ENCODE measurements at places on chromosomes 4 and X.
A peak's percentile ranks its signal among the peaks of the same experiment; 100 is the strongest.

DNA sequence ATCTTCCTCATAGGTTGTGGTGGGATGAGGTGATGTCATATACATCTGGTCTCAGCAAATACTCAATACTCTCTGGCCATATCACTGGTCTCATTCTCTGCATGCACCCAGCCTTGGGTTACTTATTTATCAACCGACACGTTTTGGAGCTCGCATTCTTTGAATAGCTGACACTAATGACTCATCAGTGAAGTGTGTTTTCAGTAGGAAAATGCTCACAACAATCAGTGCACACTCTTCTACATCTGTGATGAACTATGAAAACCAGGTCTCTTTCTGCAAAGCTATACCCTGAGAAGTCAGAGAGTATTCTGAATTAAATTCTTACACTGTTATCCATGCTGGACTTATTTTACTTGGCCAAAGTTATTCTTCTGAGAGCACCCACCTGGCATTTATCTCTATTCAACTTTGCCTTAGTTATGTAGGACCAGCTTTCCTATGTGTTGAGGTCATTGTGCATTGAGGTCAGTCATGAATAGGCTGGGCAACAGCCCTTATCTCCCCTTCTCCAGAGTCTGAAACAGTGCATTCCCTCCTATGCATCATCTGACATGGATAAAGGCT is 58.7 kb upstream of the DHX15 start:
- no peak for DNase-seq

DNA sequence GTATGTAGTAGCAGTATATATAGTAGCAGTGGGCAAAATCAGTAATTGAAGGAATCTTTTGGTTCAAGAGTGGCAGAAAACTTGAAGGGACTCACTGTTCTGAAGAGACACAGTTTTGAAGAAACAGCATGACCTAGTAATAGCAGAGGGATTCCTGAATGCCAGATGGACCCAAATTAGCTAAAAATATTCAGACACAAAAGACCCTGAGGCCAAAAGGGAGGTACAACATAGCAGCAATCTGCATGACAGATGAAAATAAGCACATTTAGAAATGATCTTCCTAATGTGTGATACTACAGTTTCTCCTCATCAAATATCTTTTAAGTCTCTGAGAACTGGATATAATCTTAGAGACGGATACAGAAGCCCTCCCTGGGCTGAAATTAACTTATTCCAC is 536.6 kb downstream of the PPARGC1A start:
- no peak for DNase-seq

DNA sequence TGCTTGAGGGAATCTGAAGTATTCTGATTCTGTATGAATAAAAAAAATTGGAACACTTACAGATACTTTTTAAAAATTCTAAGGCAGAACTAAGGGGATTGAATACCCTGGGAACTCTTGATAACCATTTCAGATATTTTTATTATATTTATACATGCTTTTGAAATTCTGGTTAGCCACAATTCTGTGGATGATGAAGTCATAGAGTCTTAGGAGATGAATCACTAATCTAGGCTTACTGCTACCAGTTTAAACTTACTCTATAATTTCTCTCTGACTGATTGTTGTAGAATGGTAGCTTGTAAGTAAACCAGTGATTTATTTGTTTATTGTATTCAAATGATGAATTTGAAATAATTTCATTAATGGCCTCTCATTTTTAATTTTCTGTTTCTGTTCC is 11.4 kb upstream of the SLAIN2 start:
- DNase-seq, result no peak

- no peak for DNase-seq
These were observed 30.1 kb downstream of the P2RY8 start for GRCh38 chrX:1506916-1507315.

GRCh38 chr4:133270021-133270570 is 121.0 kb downstream of the PCDH10 start:
- DNase-seq, result no peak

GRCh38 chr4:128386761-128387599 is 99.4 kb upstream of the PGRMC2 start:
- no peak for DNase-seq

DNA sequence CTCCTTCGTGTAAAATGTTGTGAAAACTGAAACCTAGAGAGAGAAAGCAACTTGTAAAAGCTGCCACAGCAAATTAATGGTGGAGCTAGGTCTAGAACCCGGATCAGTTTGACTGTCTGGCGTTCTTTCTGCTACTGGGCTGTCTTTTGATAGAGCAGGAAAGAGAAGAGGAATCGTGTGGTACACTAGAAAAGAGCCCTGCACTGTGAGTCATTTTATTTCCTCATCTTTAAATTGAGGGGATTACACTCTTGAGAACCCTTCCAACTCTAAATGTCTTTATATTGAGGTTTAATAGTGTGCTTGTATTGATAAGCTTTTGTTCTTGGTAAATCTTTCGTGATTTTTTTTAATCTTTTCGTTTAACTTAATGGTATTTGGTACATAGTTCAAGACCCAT is 4.3 kb downstream of the WDR44 start:
- no peak for DNase-seq

DNA sequence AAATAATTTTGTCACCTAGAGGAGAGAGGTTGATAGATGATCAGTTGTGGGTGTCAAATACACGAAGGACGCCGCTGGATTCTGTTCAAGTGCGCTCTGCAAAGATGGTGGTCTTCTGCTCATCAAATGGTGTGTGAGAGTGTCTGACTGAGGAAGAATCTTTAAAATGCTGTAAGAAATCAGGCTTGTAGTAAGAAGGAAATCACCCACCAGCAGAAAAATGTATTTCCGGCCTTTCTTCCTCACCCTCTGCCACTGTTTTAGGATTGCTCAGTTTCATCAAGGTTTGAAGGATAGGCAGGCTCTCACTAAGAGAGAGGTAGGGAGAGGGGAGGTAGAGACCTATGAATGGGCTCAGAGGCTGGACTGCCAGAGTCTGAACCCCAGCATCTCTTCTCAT is 28.7 kb downstream of the RHOH start:
- peak; percentile 45 for DNase-seq

DNA sequence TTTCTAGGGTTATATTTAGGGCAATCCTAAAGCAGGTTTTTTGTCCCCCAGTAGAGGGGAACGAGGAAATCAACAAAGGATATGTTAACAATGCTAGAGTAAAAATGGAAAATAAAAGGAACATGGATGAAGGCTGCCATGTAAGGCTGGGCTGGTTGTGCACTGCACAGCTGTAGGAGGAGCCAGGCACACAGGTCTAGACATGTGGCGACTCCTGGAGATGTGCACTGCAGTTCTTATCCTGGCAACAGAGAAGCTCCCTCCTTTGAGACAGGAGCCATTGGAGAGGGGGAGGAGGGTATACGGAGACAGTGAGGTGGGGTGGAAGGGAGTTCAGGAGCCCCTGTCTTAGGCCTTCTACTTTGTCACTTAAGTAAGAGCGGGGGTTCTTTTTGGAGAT is 65.9 kb downstream of the NAT8L start:
- DNase-seq, result no peak

- DNase-seq, result no peak
These were observed 32.2 kb upstream of the MAGEA10 start for GRCh38 chrX:152170621-152171020.

- peak; percentile 47 for DNase-seq
These were observed 169.9 kb upstream of the RBPJ start for GRCh38 chr4:26150948-26151347.

- DNase-seq, result no peak
These were observed 64.5 kb upstream of the H2AZ1 start for GRCh38 chr4:100014616-100015015.

- DNase-seq, result no peak
These were observed 47.5 kb downstream of the CENPE start for GRCh38 chr4:103150677-103151076.

DNA sequence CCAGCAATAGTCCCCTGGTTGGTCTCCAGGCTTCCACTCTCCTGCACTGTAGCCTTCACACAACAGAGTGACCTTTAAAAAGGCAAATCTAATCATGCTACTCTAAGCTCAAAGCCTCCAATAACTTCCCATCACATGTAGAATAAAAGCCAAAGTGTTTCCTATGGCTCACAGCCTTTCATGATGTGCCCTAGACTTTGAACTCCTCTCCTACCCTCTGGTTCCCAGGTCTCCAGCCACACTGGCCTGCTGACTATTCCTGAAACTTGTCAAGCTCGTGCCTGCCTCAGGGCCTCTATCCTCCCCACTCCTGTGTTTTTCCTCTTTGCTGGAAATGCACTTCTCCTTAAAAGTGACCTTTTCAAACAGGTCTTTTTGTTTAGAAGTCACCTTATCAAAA is 3.1 kb downstream of the MANBA start:
- DNase-seq, result no peak

DNA sequence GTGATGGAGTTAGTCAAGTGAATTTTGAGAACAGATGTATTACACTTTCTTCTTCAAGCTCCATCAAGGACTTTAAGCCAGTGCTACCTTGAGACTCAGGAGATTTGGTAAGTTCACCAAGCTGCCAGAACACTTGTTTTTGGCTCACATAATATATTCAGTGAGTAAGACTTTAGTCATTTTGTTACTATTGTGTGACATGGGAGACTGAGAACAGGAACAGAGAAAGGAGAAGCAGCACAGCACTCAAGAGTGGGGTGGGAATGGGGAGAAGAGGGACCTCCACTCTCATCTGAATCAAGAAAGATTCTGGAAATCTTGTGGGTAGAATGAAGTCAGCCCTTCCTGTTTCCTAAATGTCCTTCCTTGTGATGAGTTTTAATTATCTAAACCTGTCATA is 87.3 kb upstream of the TET2 start:
- DNase-seq, result peak; percentile 55

- DNase-seq, result no peak
These were observed 74.4 kb downstream of the TMA16 start for GRCh38 chr4:163568843-163569242.

GRCh38 chr4:181685461-181685860 is 557.7 kb upstream of the TENM3 start:
- DNase-seq, result no peak

- DNase-seq, result no peak
These were observed 85.1 kb upstream of the ADAD1 start for GRCh38 chr4:122293374-122294365.

DNA sequence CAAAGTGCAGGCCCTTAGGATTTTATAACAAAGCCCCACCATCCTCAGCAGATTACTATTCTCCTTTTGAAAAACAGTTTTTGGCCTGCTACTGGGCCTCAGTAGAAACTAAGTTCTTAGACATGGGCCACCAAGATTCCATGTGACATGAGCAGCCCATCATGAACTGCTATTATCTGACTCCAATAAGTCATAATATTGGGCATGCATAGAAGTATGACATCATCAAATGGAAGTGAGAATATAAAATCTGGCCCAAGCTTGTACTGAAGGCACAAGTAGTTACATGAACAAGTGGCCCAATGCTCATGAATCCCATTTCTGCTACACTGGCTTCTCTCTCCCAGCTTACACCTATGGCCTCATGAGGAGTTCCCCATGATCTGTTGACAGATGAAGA is 404.8 kb downstream of the EPHA5 start:
- DNase-seq, result no peak

GRCh38 chr4:21514022-21514694 is 434.4 kb downstream of the KCNIP4 start:
- no peak for DNase-seq

- DNase-seq, result no peak
These were observed 155.6 kb upstream of the PACRGL start for GRCh38 chr4:20544645-20545044.

- no peak for DNase-seq
These were observed 132.8 kb upstream of the FUNDC1 start for GRCh38 chrX:44675362-44676024.

DNA sequence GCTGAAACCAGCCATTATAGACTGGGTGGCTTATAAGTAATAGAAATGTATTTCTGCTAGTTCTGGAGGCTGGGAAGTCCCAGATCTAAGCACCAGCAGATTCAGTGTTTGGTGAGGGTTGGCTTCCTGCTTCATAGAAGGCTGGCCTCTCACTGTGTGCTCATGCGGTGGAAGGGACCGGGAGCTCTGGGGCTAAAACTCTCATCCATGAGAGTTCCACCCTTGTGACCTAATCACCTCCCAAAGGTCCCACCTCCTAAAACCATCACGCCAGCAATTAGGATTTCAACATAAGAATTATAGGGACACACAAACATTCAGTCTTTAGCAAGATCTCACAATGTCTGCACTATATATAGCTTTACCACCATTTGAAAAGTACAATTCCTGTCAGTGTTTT is 215.2 kb downstream of the CBR4 start:
- no peak for DNase-seq

DNA sequence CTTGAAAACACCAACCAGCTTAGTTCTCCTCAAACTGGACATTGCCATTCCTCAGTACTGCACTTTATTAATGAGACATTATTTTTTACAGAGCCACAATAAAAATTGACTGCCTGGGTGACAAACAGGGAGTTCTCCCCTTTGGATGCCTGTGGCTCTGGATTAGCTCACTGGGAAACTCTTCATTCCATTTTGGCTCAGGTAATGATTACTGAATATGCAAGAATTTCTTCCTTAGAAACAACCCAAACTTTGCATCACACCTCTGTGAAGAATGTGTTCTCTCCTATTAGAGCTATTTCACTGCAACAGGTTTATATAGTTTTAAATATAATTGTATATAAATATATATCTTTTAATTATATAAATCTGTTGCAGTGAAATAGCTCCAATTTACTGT is 2065.8 kb downstream of the ARAP2 start:
- no peak for DNase-seq

GRCh38 chrX:39802354-39802753 is 295.4 kb downstream of the BCOR start:
- DNase-seq, result no peak

GRCh38 chrX:39869846-39870601 is 227.7 kb downstream of the BCOR start:
- peak; percentile 71 for DNase-seq

DNA sequence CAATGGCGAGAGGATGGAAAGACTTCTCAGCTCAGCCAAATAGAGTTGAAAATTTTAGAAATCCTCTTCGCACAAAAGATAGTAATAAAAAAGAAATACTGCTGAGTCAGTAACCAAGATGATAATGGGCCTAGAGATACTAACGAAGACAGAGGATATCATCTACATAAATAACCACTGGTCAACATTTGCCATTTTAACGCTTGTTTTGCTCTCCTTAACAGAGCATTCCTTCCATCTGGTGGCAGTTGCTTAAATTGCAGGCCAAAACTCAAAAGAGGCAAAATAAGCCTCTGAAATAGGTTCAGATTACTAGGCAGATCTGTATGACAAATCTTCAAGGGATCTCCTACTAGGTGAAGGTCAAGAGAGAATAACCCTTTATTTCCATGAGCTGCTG is 51.7 kb upstream of the MCF2 start:
- no peak for DNase-seq

- DNase-seq, result no peak
These were observed 673.2 kb upstream of the FRG1 start for GRCh38 chr4:189267312-189267965.

GRCh38 chr4:84683064-84683850 is 100.3 kb downstream of the CDS1 start:
- DNase-seq, result no peak

Data from CD4-positive, alpha-beta T cell treated with Interleukin-4 for 1 hour (primary cell).